Foreskin melanocyte (primary cell): ENCODE measurements at places on chromosomes 7 and 10.

DNA sequence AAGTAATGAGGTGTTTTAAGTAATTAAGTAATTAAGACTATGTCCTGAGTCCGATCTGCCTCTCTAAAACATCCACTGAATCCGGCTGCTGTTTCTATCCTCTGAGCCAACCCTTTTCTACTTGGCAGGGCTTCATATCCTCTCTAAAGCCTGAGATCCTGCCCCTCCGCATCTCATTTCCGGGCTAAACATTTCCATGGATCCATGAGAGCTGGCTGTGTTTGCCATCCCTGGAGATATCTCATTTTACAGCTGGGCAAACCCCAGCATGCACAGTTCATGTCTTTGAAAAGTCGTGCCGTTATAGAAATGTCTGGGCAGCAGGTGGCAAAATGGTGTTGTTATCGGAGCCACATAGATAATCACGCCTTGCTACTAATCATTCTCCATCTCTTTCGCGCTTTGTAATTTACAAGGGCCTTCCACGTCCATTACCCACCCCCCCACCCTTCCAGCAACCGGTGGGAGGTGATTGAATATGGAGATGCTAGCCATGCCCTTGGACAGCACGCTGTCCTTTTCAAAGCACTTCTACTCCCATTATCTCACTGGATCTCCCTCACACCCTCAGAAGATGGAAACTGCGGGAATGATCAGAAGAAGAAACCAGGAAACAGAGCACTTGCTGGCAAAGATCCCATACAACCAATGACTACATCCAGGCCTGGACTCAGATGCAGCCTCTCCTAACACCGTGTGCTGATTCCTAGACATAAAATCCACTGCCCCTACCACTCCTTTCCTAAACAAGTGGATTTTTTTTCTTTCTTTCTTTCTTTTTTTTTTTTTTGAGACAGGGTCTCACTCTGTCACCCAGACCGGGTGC, 1189.2 kb downstream of the TYW1 start:
- DNase-seq, result no peak

DNA sequence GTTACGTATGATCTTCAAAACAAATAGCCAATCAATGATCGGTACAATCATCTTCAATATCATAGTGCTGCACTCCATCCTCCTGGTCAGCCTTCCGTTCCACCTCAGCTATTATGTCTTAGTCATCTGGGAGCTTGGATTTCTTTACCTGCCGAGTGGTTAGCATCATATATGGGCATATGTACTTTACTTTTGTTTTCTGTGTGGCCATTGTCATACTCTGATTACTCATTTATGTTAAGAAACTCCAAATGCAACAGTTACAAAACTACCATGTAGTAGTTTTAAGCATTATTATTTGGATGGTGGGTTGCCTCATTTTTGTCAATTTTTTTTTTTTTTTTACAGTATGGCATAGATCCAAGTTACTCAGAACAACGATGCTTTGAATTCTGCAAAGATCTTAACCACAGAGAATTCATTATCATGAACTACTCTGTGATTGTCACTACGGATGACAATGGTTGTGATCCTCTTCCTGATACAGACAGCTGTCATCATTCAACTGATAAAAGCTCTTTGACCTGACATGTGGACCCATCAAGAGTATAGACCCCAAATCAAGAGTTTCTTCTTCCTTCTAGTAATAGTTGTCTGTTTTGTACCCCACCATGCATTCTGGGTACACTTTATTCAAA, 52.1 kb upstream of the NME8 start:
- peak; percentile 6 for DNase-seq

DNA sequence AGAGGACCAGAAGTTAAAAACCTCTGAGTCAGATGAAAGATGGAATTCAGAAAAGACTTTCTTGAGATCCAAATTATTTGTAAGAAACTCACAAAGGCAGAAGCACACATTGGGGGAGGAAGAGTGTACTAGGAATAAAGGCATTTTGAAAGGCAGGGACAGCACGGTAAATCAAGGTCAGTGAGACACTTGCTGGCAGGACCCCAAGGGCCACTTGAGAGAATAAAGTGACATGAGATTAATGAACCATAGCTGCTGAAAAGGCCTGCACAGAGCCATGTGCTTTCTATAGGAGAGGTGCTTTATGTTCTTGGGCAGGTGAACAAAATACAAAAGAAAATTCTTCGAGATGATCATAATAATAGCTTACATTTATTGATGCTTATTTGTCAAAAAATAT, 929.9 kb upstream of the MBL2 start:
- no peak for DNase-seq

DNA sequence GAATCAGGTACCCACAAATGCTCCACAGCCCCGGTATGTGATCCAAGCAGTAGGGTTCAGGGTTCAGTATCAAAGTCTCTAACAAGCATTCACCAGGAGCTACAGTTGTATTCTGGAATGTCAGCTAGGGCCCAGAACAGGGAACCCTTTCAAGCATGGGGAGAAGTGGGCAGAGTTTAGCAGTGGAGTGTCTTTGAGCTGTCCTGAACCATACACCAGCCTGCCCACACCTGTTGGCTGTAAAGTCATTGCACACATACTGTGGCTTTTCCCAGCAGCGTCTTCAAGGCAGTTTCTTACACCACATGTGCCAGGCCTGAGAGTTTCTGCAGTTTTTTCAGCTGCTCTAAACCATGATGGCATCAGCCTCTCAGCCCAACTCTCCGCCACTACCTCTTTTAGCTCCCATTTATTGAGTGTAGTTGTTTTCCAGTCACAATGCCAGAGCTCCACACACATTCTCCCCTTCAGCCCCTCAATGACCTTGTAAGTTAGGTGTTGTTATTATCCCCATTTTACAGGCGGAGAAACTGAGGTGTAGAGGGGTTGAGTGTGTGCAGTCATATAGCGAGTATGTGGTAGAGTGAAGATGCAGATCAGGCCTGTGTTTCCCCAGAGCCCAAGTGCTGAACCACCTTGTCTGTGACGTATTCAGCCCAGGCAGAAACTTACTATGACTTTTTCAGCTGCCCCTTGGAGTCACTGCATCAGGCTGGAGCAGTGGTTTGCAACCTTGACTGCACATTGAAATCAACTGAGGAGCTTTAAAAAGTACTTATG, 83.1 kb downstream of the CHN2 start:
- no peak for DNase-seq

- DNase-seq, result no peak
These were observed 670.8 kb downstream of the SORCS1 start for GRCh38 chr10:106493751-106494150.

GRCh38 chr7:42253316-42253715, 16.3 kb upstream of the GLI3 start:
- no peak for DNase-seq

- DNase-seq, result peak; percentile 91
These were observed 5.3 kb upstream of the NAT16 start for GRCh38 chr7:101185258-101185839.

DNA sequence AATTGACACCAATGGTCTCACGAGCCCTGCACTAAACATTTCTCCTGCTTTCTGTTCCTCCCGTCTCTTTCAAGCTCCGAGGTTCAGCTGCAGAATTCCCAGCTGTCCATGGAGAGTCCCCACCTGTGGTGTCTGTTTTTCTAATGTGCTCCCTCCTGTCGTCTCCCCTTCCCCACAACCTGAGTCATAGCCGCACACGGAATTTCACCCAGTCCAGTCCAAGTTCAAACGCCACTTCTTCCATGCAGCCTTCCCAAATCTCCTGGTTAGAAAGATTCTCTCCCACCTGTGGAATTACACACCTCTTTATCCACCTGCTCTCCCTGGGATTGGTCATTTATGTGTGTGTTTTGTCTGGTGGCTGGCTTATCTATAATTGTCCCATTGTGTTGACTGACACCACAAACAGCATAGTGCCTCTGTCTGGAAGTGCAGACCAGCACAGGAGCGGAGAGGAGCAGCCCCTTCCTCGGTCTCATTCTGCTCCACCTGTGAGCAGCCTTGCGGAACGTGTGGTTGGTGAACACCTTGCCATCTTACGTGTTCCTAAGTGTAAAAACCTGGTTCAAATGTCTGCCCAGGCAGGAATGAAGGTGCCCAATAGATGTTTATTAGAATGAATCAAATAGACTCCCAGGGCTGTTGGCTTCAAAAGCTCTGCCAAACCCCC, 3.3 kb upstream of the DIP2C start:
- no peak for DNase-seq

DNA sequence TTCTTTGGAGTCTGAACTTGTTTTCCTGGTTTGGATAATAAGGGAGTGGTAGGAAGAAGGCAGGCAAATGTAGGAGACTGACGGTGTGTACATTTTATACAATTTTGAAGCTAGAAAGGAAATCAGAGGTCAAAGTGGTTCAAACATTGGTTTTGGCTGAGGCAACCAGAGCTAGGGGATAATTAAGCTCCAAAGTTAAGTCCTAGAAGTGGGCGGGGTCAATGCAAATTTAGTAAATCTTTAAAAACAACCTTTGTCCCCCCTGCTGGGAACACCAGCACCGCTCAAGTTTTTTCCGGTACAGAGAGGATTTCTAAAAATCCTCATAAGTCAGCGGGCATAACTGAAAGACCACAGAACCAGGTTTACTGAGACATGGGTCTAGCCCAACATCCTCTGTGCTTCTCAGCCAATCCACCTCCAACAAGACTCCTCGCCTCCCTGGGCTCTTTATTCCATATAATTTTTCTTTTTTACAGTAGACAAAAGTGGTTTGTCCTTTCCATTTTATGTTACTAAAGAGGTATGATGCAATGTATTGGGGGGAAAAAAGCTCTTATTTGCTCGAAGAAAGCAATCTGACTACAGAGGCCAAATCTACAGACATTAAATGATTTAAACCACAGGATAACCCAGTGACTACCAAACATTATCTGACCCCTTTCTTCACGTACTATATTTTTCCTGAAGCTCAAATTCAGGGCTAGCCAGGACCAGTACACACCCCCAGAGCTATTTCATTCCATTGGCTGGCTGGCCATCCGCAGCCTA, 1.6 kb downstream of the GLUD1 start:
- peak; percentile 12 for DNase-seq

- DNase-seq, result no peak
These were observed 247.0 kb upstream of the FERD3L start for GRCh38 chr7:19392246-19392645.

GRCh38 chr7:106065575-106066500, 46.3 kb downstream of the SYPL1 start:
- DNase-seq, result no peak

DNA sequence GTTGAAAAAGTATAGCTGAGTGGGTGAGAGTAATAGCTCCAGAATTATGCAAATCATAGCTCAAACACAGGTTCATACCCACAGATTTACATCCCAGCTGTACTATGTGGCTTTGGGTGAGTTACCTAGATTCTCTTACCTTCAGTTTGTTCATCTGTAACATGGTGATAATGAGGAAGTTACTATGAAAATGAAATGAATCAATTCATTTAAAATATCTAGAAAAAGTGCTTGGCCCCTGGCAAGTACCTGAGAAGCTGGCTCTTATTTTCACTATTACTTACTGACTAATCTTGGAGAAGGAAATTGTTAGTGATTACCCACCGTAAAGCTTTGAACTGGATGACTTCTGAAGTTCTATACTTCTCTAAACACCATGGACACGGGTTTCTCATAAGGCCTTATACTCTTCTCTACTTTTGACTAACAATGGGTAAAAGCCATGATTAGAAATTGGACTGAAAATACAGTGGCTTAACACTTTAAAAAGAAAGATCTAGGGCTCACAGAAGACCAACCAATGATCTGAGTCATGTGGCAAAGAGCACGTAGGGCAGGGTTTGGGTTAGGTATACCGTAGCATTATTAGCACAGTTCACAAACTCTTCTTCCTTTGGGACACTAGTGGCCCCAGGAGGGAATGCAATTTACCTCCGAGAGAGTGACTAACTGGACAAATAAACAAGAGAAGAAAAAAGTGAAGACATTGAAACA, 149.2 kb downstream of the PLPP4 start:
- no peak for DNase-seq

DNA sequence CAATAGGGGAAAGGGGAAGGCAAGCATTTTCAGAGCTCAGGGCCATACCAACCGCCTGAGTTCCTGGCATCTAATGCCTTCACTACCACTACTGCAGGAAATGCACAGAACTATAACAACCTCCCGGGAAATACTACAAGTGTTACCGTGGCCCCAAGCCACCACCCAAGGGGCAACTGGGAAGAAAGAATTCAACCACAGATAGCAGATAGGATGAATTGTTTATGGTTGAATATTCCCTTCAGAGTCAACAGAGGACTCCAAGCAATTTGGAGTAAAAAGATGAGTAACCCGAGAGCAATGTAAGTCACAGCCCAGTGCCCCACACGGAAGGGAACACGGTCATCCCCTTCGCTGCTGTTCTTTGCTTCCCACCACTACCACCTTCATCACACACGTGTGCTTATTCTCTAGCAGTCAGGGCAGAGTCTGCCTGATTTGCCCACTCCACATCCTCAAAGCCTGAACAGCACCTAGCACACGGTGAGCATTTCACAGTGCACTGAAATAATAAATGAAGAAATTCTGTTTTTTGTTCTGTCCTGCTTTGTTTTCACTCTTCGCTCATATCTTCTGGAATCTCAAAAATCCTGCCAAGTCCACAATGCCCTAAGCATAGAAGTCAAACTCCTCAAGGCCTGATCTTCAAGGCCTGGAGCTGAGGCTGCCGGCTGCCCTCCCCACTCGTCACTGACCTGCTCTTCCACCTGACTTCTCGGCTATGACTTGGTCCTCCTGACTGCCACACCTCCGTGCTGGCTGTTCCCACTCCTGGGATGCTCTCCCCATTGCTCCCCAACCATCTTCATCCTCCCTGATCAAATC, 221.1 kb downstream of the KCNMA1 start:
- no peak for DNase-seq

GRCh38 chr10:33570495-33570894, 236.0 kb upstream of the NRP1 start:
- no peak for DNase-seq

GRCh38 chr10:112389271-112389822, 15.4 kb downstream of the ACSL5 start:
- DNase-seq, result peak; percentile 70

DNA sequence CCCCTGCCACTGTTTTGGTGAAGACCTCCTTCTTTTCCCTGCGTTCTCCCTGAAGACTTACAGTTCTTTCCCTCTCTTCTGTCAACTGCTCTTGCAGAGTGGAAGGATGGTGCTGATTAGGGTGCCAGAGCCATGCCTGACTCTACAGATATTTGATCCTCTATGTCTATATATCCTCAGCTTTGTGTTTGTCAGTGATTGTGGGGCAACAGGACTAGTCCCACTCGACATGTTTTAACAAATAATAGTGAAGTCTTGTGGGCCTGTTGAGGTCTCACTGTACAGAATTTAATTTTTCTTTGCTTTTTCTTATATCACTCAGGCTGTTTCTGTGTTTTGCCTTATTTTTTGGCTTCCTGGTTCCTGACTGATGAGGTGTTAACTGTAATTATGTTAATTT, 5.0 kb downstream of the PLEKHA1 start:
- no peak for DNase-seq
